A172 (cell line): ENCODE measurements at places on chromosomes 4 and X.

GRCh38 chr4:145956288-145956890 lies 17.8 kb upstream of the ZNF827 start:
- peak; percentile 38 for DNase-seq

DNA sequence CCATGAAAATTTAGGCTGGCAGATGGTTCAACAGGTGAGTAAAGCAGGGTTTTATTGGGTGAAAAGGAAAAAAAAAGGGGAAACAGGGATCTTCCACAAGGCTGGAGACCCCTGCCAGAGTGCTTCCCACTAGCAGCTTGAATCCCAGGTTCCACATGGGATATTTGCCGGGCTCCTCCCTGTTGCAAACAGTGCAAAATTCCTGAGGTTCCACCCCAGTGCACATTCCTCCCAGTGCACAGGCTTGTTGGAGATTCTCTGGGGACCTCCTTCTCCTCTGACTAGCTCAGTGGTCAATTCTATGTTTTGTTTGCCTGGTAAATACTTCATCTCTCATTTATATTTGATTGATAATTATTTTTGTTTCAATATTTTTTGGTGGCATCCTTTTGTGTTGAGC lies 66.4 kb upstream of the UGT2B15 start:
- no peak for DNase-seq

- peak; percentile 30 for DNase-seq
These were observed 157.7 kb downstream of the SPANXN1 start for GRCh38 chrX:145405012-145405411.

DNA sequence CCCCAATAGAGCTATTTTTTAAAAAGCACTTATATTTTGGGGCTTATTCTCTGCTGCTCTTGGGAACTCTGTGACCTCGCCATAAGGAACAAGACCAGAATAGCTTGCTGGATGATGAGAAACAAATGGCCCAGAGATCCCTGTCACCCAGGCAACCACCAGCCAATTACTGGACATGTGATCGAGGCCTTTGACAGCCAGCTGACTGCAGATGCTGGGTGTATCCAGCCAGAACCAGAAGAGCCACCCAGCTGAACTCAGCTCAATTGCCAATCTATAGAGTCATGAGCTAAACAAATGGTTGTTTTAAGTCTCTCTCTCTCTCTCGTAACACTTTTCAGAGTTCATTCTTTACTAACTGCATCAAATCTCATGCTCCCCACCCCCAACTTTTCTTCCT lies 24.4 kb upstream of the CITED1 start:
- no peak for DNase-seq

- no peak for DNase-seq
These were observed 13.2 kb upstream of the PDE6B start for GRCh38 chr4:612052-612748.
